NCI-H1417 (cell line): ENCODE measurements at places on chromosomes 2 and 18.
A peak's percentile ranks its signal among the peaks of the same experiment; 100 is the strongest.

DNA sequence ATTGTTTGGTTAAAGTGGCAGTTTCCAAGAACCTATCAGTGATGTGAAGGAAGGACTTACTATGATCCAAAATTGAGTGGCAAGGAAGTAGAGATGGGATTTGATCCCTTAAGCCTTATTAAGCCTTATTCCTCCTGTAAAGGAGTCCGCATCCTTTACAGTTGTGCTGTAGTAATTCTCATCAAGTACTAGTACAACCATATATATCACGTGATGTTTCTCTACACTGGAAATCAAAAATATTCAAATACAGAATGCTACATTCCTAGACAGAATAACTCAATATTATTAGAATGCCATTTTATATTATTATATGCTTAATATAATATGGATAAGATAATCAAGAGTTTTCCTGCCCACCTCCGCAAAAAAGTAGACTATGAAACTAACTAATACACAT lies 312.4 kb upstream of the SPHKAP start:
- no peak for DNase-seq

DNA sequence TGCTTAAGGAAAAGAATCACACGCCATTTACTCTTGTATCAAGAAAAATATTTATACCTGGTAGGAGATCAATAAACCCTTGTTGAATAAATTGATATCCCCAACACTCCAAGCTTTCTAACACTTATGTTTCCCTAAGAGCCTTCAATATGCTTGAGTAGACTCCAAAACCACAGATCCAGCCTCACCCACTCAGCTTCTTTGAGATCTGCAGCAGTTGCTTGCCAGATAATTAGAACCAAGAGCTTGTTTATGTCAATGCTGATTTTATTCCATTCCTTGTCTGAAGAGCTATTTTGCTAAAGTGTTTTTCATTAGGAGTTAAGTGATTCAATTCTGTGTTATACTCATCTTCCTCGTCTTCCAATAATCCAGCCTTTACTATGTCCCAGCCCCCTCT lies 26.3 kb upstream of the CRIM1 start:
- no peak for DNase-seq

- no peak for DNase-seq
Measured at GRCh38 chr2:133193544-133194361, 374.5 kb downstream of the NCKAP5 start.

- DNase-seq: no peak
Measured at GRCh38 chr18:59633961-59634485, 63.2 kb downstream of the CCBE1 start.

- no peak for DNase-seq
Measured at GRCh38 chr2:215171796-215172195, 33.4 kb upstream of the ABCA12 start.

DNA sequence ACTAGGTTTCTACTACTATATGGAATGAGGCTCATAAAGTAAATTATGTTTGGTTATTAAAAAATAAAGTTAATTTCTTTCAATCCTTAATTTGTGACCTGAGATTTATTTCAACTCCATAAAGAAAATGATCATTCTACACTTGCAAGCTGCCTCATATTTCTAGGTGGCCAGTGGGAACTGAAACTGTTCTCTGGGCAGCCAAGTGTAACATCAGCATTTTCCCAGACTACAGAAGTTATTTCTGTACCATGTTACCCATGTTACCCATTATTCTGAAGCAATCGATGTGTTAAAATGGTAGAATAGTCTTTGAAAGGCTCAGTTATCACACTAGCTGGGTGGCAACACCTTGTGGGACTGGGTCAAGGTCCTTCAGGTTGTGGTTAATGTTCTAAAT lies 139.3 kb upstream of the FBXO11 start:
- no peak for DNase-seq

DNA sequence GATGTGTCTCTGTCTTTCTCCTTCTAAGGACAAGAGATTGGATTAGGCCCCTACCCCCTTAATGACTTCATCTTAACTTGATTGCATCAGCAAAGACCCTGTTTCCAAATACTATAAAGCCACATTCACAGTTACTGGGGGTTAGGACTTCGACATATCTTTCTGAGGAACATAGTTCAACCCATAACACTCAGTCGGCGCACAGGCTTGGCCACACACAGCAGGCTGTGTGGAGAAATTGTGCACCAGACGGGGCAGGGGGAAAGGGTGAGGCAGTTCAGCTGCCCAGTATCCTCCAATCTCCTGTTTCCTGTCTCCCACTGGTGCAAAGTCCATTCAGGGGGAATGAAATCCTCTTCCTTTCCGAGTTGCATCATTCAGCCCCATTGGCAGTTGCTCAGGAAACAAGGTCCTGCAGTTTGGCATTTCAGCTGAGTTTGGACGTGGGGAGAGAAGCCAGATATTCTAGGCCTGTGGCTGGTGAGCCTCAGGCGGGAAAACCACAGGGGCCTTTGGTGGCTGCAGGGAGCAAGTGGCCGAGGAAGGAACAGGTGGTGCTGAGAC lies 9.4 kb upstream of the RAPGEF4 start:
- no peak for DNase-seq

DNA sequence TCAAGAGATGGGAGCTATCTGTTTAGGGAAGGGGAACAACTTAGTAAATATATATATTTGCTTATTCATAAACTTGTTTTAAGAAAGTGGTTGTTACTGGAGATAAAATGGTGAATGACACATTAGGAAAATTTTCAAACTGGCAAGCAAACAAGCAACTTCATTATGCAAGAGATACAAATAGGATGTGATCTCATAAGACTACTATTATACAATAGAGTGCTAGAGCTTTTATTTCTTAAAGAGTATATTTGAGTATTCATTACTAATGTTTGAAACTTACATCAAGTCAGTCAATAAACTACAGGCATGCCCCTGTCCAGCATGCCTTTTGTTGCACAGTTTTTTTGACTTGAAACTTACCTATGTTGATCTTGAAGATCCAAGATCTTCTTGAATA lies 355.2 kb upstream of the KCNJ3 start:
- no peak for DNase-seq

GRCh38 chr2:96264656-96265348 lies 995 bp downstream of the TMEM127 start:
- DNase-seq: no peak

GRCh38 chr2:118089139-118089800 lies 999 bp downstream of the INSIG2 start:
- DNase-seq: peak; percentile 30
